CD4-positive, alpha-beta T cell treated with Interleukin-17A for 4 hours (primary cell): ENCODE measurements at places on chromosomes 3 and 15.

- no peak for DNase-seq
These were observed 9.2 kb downstream of the TM4SF1 start for GRCh38 chr3:149368201-149368673.

DNA sequence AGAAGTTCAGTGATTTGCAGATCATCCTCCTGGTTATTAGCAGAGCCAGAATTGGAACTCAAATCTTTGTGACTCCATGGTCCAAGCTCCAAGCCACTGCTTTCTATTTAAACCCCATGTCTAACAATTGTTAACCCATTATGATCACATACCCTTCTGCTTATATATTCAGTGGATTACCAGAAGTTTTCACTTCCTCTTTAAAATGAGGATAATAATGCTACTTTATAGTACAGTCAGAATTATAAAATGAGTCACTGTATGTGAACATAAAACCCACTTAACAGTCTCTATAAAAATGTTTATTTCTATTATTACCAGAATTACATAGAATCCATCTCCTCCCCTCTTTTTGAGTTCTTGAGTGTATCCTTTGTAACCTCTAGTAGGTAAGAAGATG lies 550.7 kb upstream of the DPPA4 start:
- DNase-seq = no peak

DNA sequence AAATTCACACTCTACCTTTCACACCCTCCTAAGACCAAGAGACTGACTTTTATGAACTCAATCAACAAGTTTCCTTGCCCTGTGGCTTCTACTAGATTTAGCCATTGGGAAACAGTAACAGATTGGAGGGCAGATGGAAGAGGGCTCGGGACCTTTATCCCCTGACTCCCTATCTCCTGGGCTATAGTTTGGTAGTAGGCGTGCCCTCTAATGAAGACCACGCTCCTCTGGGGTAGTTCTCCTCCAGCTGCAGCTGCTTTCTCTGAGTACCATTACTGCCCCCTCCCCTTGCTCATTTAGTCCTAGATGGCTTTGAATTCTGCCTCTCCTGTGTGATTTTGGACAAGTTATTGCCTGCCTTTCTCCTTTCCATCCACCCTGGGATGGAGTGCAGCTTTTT lies 33.3 kb downstream of the FMN1 start:
- no peak for DNase-seq

DNA sequence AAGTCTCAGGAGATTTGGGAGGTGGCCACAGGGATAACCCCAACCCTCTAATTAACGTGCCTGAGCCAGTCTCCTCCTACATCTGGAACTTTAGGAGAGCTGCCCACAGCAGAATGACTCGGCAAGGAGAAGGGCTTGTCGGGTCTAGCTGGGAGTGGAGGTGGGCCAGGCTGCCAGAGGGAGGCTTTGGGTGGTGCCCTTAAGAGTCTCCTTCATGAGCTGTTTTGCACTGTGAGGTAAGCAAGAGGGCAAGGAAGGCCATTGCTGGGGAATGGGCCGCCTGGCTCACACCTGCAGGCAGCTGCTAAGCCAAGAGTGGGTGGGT lies 3.6 kb upstream of the TNK2 start:
- no peak for DNase-seq

DNA sequence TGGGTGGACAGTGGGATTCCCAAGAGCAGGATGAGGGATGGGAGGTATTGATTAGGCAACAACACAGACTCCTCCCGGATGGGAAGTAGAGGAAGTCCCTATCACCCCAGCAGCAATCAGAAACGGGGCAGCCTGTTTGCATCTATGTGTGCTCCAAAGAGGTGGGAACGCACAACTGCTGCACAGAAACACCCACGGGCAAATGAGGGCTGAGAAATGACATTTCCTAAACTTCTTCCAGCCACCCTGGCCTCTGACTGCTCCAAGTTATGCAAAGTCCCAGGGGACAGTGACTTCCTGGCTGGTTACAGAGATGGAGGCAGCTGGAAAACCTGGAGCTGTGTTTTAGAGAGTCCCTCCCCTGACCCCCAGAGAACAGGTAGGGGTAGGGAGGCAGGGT lies 42.6 kb downstream of the HCN4 start:
- no peak for DNase-seq

DNA sequence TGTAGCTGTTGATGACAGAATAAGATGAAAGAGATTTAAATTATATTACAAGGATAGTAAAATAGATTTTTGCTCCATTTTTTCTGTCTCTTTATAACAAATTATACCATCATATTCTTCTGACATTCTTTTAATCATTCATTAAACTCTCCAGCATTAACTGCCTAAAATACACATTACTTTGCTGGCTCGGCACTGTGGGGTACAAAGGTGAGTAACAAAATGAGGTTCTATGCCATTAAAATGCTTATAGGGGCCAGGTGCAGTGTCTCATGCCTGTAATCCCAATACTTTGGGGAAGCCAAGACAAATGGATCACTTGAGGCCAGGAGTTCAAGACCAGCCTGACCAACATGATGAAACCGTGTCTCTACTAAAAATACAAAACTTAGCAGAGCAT lies 81.5 kb downstream of the ULK4 start:
- no peak for DNase-seq

DNA sequence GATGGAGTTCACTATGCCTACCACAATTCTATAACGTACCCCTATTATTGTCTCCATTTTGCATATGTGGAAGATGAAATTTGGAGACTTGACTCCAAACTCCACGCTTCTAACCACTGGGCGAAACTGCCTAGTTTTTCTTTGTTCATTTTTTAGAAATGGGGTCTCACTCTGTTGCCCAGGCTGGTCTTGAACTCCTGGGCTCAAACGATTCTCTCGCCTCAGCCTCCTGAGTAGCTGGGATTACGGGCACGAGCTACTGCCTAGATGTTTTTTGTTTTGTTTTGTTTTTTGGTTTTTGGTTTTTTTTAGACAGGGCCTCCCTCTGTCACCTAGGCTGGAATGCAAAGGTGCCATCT lies 584 bp upstream of the RPL32 start:
- DNase-seq = no peak

- no peak for DNase-seq
These were observed 60.0 kb downstream of the ZNF385D start for GRCh38 chr3:21691036-21691435.

DNA sequence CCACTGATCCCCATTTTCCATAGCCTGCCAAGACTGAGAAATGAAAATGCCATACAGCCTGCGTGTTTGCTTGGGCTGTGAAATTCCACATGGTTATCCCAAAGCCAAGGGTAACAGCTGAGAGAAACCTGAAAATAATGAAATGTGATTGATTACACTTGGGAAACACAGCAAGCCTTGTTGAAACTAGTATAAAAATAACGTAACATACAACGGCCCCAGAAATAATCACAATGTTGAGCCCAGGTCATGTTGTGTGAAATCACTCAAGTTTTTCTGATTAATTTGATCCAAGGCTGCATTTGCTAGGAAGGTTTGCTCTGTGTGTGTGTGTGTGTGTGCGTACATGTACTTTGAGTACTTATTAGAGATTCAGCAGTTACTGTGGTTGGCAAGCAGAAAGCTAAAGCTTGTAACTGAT lies 269.0 kb downstream of the OXSM start:
- DNase-seq = no peak
